ENCODE measurements at places on chromosomes 7 and 10.
A peak's percentile ranks its signal among the peaks of the same experiment; 100 is the strongest.

DNA sequence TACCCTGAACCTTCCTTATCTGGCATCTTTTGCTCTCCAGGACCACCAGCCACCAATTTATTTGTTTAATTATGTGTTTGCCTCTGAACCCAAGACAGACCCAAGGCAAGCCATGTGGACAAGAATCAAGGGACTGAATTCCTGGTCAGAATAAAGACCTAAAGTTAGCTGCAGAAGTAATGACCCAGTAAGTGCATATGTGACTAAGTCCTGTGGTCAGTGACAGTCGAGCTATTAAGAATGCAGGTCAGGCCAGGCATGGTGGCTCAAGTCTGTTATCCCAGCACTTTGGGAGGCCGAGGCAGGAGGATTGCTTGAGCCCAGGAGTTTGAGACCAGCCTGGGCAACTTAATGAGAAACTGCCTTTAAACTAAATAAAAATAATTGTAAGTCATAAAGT, 139.4 kb downstream of the CCDC71L start:
- no peak for DNase-seq

GRCh38 chr7:96993094-96993865, 12.1 kb upstream of the DLX6 start:
- DNase-seq: no peak

GRCh38 chr10:87090779-87091178, 3.9 kb downstream of the GLUD1 start:
- no peak for DNase-seq

- DNase-seq: no peak
These were observed 29.0 kb downstream of the ANKMY2 start for GRCh38 chr7:16616542-16616941.

DNA sequence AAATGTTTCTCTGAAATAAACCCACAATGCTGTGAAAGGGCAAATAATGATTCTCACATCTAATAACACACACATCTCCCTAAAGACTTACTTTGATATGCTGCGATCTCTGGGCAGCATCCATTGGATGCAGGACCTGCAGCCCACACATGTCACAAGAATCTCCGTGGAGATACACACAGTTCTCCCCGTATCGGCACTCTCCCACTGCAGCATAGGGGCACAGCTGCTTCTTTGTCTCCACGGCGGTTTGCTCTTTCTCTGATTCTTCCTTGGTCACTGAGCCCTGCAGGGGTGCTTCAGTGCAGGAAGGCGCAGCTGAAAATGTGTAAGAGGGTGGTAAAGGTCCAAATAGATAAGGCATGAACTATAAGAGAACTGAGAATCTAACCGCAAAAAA, 20.4 kb downstream of the MKRN1 start:
- DNase-seq: no peak

- DNase-seq: no peak
These were observed 40.7 kb downstream of the GPRIN2 start for GRCh38 chr10:46515793-46516192.

GRCh38 chr10:30826679-30827078, 197.1 kb upstream of the LYZL2 start:
- no peak for DNase-seq

DNA sequence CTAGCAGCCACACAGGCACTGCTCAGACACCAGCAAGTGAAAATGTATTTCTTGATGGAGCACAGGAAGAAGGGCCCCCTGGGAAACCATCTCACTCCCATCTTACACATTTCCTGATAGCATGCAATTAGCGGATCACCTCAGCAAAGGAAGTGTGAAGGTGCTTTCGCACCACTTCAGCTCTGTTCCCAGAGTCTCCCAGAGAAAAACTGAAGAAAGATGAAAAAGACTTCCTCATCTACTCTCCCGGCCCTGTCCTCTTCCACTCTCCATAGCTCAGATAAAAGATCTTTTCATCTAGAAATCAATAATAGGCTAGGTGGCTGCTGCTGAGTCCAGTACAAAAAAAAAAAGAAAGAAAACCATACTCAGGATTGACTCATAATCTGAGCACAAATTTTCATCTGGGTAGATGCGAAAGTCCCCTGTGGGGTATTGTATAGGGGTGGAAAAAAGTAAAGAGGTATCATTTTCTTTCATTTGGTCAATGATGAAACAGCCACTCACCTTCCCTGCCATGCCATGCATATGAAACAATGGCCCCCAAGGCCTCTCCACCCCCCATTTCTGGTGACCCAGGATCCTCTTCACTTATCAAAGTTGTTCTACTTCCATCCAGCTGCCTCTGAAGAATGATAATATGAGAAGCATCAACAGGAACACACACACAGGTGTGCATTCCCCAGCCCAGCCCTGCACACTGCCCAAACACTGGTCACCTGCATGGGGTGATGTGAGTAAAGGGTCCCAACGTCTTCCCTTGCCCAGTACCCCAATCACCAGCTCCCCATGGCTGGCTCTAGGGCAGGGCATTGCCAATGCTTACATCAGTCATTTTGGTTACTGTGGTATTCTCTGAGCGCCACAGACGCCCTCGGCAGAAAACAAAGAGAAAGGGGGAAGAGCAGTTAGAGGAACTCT, 48.8 kb upstream of the DGKI start:
- DNase-seq: no peak

- no peak for DNase-seq
These were observed at the start of gene HOGA1 for GRCh38 chr10:97584060-97584797. Gene HOGA1 (plus strand): TSS chr10:97584389. CDS start chr10:97584704, 315 bp downstream.

DNA sequence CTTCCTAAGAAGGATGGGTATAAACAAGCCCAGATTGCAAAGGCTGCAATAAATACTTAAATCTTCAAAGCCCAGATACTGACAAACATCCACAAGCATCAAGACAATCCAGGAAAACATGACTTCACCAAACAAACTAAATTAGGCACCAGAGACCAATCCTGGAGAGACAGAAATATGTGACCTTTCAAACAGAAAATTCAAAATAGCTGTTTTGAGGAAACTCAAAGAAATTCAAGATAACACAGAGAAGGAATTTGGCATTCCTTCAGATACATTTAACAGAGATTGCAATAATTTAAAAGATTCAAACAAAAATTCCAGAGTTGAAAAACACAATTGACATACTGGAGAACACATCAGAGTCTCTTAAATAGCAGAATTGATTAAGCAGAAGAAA, 23.0 kb downstream of the GSDME start:
- DNase-seq: no peak

DNA sequence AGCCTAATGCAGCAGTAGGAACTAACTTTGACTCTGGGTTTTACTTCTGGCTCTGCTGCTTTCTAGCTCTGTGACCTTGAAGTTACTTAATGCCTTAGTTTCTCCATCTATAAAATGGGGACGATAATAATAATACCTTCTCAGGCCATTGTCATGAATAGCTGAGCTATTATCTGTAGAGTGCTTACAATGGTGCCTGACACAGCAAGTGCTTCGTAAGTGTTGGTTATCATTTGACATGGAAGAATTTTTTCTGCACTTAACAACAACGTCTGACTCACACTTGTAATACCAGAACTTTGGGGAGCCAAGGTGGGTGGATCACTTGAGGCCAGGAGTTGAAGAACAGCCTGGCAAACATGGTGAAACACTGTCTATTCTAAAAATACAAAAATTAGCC, 140.5 kb downstream of the ARL4A start:
- no peak for DNase-seq

DNA sequence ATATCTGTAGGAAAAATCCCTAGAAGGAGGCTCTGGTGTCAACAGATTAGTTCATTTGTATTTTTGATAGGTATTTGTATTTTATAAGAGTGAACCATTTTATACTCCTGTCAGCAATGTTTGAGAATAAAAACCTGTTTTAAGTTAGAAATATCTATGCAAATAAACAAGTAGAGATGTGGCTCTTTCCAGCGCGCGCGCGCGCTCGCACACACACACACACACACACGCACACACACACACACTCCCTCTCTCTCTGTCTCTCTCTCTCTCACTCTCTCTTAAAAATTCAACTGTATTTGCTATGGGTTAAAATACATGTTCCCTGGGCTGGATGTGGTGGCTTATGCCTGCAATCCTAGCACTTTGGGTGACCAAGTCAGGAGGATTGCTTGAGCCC, 113.9 kb downstream of the SUGCT start:
- no peak for DNase-seq

- no peak for DNase-seq
These were observed 41.4 kb upstream of the LAMB1 start for GRCh38 chr7:108044345-108044744.

GRCh38 chr10:43385412-43386004, 14.1 kb downstream of the FXYD4 start:
- DNase-seq: no peak

GRCh38 chr10:31977440-31978155, 49.0 kb upstream of the ARHGAP12 start:
- no peak for DNase-seq

- DNase-seq: peak; percentile 53
These were observed 28.2 kb downstream of the PFKP start for GRCh38 chr10:3095373-3096139.

DNA sequence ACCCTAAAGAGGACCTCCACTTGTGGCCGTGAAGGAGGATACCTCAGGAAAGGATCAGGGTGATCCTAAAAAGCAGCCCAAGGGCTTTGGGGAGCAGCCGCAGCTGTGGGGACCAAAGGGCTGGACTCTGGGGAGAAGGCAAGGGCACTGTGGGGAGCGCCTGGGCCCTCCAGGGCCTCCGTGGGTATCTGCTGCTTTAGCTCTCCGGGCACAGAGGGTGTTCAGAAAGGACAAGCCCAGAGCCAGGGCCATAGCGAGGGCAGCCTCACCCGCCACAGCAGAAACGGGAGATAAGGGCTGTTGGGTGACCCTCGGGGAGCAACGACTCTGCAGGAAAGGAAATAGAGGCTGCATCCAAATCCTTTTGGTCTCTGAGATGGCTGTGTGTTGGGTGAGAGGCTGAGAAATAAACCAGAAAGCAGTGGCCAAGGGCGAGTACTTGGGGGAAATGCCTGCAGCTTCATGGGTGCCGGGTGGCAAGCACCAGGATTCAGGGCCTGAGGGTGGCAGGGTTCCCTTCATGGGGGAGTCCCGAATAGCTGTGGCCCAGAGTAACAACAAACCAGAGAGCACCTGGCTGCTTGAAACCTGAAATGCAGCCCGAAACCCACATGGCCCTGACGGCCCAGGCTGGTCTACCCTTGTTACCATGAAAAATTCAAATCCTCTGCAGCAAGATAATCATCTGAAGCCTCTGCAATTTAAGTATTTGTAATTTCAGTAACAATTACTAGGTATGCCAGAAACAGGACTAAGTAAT, 95.2 kb downstream of the VIPR2 start:
- no peak for DNase-seq

DNA sequence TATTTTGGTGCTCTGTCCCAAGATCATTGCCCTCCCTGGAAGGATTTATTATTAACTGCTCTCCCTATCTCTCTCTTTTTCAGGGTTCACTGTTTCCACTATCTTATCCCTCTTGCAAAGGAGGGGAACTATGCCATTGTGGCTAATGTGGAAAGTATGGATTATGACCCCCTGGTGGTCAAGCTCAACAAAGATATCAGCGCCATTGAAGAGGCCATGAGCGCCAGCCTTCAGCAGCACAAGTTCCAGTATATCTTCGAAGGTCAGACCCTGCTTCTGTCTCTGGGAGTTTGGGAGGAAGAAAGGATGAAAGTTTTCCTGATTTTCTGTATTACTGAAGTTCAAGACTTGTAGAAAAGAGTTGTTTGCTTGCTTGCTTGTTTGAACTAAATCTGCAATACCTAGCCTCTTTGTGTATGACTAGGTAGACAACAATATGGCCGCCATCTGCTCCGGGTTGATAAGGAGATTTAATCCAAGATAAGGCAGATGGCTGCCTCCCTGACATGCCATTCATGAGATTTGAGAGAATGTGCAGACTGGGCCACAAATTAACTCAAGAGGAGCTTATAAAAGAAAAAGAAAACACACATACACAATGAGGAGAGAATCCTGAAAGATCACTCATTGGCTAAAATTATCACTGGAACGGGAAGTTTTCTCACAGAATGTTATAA, 122.2 kb upstream of the LRGUK start:
- no peak for DNase-seq
